T47D (cell line): ENCODE measurements at places on chromosomes 5 and 9.

DNA sequence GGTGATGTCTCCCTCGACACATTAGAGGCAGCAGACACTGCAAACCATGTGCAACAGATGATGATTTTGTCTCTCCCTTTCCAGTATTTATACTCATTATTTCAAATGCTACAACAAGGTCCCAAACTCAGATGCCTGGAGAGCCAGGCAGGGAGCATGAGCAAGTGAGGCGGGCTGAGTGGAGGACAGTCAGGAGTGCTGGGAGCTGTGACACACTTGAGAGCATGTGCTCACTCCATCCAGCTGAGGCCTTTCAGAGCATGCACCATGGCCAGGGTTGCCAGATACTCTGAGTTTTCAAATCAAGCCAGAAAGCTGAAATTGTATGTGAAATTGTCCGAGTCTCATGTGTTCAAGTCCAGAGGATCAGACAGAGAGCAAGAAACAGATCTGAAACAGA, 55.8 kb upstream of the SLC2A8 start:
- DNase-seq: no peak

GRCh38 chr5:102048940-102049339, 247.1 kb downstream of the SLCO4C1 start:
- no peak for DNase-seq

DNA sequence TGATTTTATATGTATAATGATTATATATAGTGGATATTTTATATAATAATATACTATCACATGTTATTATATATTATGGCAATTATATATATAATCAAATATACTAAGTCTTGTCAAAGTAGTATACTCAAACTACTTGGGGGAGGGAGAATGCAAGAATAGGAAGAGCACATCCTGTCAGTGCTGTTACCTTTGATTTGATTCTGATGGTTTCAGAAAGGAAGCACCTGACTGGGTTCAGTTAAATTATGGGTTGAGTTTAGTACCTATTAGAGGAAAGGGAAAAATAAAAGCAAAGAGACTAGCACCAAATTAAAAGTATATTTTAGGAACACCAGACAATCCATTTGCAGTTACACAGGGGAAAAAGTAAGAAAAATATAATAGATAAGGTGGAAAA, 107.6 kb downstream of the GRIA1 start:
- DNase-seq: no peak

GRCh38 chr9:98438666-98439065, 183.2 kb upstream of the TBC1D2 start:
- DNase-seq: no peak

- DNase-seq: no peak
Measured at GRCh38 chr9:112719241-112719691, 1.3 kb upstream of the INIP start.

GRCh38 chr5:132480546-132480892, 10.1 kb downstream of the IRF1 start:
- DNase-seq: no peak
